ENCODE measurements at places on chromosomes 2 and 18. TPM values are rescaled to one million over a fixed set of nuclear protein-coding genes. Genes with fewer than 3 reads are reported as not detected.

- no peak for DNase-seq
These were observed 34.5 kb upstream of the SIX3 start for GRCh38 chr2:44906972-44907371.

DNA sequence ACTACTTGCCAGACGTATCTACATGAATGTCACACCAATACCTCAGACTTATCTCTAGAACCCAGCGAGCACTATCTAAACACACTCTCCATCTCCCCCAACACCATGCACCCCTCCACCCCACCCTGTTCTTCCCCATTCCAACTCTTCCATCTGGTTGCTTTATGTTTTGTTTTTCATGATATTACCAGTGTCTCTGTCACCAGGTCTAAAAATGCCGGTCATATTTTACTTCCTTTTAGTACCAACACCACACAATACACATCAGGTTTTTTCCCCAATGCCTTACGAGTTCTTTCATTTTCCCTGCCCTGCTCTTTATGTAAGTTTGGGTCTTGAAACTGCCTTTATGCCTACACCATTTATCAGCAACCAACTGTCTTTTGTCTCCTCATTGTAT, 10.2 kb upstream of the ITGA4 start:
- no peak for DNase-seq

GRCh38 chr2:68319398-68320117, at the start of gene CNRIP1:
Gene CNRIP1 (minus strand): TSS chr2:68319949. CDS start chr2:68319400, 549 bp downstream.
- DNase-seq = no peak

DNA sequence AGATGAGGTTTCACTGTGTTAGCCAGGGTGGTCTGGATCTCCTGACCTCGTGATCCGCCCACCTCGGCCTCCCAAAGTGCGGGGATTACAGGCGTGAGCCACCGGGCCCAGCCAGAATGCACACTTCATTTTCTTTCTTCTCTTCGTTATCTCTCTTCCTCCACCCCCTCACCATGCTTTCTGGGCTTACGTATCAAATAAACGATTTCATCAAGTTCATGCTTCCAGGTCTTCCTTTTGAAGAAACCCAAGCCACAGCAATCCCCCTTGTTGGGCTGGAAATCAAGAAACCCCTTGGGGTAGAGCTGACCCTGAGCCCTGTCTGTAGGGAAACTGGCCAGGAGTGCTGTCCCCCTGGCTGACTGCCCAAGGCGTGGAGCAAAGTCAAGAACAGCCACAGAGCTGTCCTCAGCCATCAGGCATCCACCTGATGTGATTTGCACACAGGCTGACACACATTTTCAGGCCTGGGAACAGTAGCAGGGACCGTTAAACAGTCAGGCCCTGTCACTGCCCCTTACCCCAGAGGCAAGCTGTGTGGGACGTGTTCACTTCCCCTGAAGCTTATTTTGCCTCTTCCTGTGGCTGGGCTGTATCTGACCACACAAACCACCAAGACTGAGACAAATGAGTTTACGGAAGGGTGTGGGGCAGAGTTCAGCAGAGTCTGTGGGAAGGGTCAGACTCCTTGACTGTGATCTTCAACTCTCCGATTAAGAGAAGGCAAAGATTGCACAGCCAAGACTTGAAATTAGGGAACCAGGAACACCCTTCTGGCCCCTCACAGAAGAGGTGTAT, 15.1 kb upstream of the NMUR1 start:
- DNase-seq = no peak

DNA sequence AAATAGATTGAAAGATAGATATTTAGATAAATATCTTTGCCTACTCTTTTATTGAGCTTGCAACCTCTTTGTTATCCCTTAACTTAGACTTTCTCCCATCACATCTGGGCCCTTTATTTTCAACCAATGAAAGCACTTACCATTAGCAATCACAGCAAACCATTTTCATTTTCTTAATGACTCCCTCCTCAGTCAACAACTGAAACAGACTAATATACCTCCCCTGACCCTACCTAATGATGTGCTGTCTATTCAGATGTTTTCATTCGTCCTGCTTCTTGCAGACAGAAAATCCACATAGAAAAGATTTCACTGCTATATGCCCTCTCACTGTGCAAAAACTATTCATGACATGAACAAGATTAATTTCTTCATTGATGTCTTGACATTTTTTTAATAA, 154.4 kb downstream of the VWC2L start:
- no peak for DNase-seq

- no peak for DNase-seq
These were observed 127.9 kb upstream of the THSD7B start for GRCh38 chr2:136637402-136637801.

- no peak for DNase-seq
These were observed 9.7 kb upstream of the OTOS start for GRCh38 chr2:240149943-240150784.

DNA sequence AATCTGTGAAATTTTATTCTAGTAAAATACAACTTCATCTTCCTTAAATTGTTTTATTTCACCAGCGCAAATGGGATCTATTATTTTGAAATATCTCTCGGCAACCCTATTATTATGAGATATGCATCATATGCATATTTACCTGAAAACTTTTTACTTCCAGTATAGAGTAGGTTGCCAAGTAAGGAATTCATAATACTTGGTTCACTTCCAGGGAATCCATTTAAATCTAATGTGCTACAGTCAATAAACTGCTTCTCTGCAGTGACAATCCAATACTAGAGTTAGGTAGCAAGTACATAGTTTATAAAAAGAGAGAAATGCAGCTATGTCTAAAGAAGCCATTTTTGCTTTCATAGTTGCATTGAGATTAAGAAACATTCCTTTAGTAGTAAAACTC, 88.8 kb upstream of the FAM117B start:
- no peak for DNase-seq

GRCh38 chr2:176423819-176424218, 154.6 kb downstream of the MTX2 start:
- no peak for DNase-seq

GRCh38 chr18:80133124-80133523, 24.1 kb downstream of the ADNP2 start:
- no peak for DNase-seq

GRCh38 chr2:232884001-232884421, 13.9 kb downstream of the SNORC start:
- DNase-seq = no peak

DNA sequence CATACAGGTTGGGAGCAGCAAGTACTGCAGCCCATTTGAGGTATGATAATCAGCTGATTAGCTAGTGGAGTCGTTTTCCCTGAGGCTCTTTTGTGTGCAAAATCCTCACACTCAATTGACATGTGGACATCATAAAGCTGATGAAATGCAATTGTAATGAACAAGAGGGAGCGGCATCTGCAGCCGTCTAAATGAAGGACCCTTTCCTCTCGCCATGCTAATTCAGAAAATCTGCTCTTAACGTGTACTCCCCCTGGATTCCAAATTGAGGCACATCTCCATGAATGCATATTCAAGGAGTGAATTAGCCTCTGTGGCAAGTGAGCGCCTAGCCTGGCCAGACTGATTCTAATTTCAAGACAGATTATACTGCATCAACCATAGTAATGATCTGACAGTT, 260.9 kb upstream of the ATP5MC3 start:
- no peak for DNase-seq

- no peak for DNase-seq
These were observed 91.8 kb downstream of the PLB1 start for GRCh38 chr2:28587526-28588291.

DNA sequence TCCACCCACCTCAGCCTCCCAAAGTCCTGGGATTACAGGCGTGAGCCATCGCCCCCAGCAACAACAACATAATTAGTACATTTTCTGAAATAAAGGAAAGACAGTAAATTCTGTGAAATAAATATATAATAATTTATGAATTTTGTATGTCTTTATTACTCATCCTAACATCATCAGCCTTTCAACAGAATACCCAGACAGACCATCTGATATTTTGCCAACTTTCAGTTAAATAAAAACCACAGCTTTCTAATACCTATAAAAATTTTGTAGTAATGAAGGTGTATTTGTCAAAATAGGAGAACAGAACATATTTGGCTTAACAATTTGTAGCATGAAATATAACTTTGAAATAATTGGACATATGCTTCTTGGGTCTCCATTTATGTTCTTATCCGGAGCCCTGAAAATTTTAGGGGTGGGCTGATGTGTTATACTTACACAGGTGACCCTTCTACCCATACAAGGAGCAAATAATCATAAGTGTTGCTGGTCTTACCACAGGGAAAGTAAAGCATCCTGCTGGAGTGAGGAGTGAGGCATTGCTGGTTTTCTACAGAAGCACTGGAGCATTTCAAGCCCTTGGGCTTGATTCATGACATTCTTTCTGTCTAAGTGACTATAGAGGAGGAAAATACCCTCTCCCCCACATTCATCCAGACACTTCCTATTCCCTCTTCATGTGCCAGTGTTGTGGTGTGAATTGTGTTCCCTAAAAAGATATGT, 99.3 kb downstream of the SPOPL start:
- no peak for DNase-seq

DNA sequence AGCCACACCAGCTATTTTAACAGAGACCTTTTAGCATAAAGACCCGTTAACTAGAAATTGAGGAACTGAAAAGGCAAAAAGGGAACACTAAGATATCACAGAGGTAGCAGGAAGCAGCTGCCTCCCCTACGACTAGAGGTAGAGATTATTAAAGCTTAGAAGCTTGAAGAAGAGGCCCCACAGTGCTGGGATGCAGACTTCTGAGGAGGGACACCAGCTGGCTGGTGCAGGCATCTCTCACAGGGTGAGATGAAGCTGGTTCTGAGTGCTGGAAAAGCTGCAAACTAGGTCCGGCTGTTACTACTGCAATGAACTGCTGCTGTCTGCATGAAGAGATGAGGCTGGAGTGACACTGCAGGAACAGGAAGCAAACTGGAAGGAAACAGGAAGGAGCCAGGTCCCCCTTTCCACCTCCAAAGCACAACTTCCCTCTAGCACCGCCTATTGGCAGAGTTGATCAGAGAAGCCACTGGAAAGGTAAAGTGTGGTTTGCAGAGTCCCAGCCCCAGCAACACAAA, 61.2 kb upstream of the MRPS9 start:
- no peak for DNase-seq

DNA sequence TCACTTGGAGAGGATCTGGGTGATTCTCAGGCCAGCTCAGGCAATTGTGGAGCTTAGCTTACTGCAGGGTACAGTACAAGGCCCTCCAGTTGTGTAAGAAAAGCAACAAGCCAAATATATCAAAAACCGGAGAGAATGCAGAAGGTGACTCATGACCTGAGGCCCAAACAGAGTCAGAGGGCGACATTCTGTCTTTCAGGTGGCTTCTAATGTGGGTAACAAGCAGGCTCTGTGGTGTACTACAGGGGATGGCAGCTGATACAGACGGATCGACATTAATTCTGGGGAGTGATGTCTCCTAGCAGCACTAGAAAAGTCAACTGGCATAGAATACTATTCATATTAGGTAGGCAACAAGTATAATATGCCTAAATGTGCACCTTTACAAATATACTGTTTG, 219.5 kb upstream of the SOX11 start:
- DNase-seq = no peak

- peak; percentile 47 for DNase-seq
These were observed 3.0 kb downstream of the BUB1 start for GRCh38 chr2:110674620-110675555.

- no peak for DNase-seq
These were observed 48.6 kb downstream of the POLE4 start for GRCh38 chr2:75007061-75007460.

DNA sequence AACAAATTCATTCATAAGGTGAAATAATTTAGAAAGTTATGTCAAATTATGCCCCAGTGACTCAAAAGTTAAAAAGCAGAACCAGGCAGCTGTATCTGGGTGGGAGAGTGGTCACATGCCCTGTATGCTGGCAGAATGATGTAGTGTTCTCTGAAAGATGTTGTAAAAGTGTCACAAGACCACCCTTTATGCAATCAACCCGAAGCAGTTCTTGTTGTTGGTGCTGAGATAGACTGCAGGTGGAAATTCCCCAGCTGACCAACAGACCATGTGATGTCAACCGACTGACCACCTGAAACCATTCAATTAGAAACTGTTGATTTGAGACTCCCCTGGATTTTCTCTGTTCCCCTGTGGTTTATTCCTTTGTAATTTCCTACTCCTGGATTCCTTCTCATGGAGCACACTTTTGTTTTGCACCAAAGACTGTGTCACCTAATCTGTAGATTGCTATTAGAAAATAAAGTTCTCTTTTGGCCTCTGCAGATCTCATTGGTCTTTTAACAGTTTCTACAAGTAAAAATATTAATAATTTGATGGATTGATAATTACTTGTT, 1341.3 kb upstream of the LRRTM1 start:
- no peak for DNase-seq

DNA sequence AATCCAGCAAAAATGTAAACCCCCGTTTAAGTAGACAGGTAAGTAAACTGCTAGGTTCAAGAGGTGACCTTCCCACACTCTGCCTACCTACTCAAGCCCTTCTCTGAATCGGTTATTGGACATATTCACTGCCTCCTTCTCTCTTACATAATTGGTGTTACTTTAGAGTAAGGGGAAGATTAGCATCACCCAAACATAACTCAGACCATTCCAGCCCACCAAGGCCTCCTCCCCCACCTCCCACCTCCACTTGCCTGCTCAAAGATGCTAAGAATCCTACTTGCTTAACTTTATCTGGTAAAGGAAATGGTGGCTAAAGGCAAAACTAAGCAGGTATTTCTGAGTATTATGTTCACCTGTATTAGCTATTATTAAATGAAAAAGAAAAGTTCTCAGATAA, 55.0 kb upstream of the DTNA start:
- no peak for DNase-seq

- DNase-seq = no peak
These were observed 99.4 kb upstream of the PID1 start for GRCh38 chr2:229370509-229370908.

DNA sequence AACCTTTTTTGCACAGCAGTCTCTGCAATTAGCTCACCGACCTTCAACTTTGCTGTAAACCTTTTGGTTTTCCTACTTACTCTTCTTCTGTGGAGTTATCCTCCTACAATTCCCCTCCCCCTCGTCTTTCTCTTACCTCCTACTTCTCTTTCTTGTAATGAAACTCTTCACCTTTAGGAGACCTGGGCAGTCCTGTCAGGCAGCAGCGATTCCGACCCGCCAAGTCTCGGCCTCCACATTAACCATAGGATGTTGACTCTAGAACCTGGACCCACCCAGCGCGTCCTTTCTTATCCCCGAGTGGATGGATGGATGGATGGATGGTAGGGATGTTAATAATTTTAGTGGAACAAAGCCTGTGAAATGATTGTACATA, 8.3 kb downstream of the TBR1 start:
- no peak for DNase-seq

GRCh38 chr2:217919781-217920351, 82.9 kb downstream of the TNS1 start:
- DNase-seq = no peak

DNA sequence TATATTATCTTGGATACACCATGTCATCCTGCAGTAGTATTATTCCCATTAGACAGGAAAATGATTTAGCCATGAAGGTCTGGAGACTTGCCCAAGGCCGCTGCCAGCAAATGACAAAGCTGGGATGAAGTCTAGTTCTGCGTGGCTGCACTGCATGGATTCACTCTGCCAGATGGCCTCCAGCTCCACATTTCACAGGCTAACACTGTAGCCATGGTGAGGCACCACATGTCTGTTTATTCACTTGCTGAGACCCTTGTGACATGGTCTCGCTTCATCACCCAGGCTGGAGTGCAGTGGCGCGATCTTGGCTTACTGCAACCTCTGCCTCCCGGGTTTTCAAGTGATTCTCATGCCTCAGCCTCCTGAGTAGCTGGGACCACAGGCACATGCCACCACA, 31.5 kb upstream of the SCG2 start:
- no peak for DNase-seq

RIT2 gene
- not detected for total RNA-seq

DTNA gene
- 0.77 TPM for total RNA-seq

GALNT5 gene
- 0.08 TPM for total RNA-seq

CROCC2 gene
- 0.23 TPM for total RNA-seq

POTEC gene
- total RNA-seq = not detected

CCDC138 gene
- 10.1 TPM for total RNA-seq

MBP gene
- 88.8 TPM for total RNA-seq

STAMBP gene
- total RNA-seq = 49.0 TPM
